Stimulated activated CD4-positive, alpha-beta T cell treated with anti-CD3 and anti-CD28 coated beads, TNF-alpha, amount 100 ng/mL, for 48 hours (primary cell): ENCODE measurements at places on chromosomes 2 and 18.

DNA sequence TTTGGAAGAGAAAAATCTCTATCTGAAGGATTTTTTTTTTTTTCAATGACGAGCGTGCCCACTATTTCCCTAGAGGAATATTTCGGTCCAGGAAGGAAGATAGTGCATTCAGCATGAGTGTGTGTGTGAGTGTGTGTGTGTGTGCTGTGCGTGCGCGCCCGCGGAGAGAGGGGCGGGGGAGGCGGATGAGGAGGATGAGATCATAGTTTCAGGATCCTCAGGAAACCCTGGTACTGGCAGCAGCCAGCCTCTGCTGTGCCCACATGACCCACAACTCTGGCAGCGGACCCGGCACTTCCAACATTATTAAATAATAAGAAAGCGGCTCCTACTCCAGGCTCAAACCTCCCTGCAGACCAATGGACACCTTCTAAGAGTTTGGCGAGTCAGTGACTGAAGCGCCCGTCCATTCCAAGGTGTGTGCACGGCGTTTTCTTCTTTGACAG lies 217.0 kb upstream of the DTNA start:
- DNase-seq, result no peak

- no peak for DNase-seq
These were observed 28.0 kb downstream of the DNER start for GRCh38 chr2:229686122-229686919.

GRCh38 chr2:221517696-221518151 lies 54.4 kb downstream of the EPHA4 start:
- peak; percentile 33 for DNase-seq

GRCh38 chr2:207143215-207144172 lies 22.3 kb downstream of the KLF7 start:
- no peak for DNase-seq

GRCh38 chr2:224669449-224669848 lies 46.7 kb downstream of the CCDC195 start:
- DNase-seq, result no peak

GRCh38 chr2:147076634-147077033 lies 768.2 kb upstream of the ACVR2A start:
- DNase-seq, result no peak

- no peak for DNase-seq
These were observed 256.9 kb upstream of the DDX18 start for GRCh38 chr2:117557626-117558025.

DNA sequence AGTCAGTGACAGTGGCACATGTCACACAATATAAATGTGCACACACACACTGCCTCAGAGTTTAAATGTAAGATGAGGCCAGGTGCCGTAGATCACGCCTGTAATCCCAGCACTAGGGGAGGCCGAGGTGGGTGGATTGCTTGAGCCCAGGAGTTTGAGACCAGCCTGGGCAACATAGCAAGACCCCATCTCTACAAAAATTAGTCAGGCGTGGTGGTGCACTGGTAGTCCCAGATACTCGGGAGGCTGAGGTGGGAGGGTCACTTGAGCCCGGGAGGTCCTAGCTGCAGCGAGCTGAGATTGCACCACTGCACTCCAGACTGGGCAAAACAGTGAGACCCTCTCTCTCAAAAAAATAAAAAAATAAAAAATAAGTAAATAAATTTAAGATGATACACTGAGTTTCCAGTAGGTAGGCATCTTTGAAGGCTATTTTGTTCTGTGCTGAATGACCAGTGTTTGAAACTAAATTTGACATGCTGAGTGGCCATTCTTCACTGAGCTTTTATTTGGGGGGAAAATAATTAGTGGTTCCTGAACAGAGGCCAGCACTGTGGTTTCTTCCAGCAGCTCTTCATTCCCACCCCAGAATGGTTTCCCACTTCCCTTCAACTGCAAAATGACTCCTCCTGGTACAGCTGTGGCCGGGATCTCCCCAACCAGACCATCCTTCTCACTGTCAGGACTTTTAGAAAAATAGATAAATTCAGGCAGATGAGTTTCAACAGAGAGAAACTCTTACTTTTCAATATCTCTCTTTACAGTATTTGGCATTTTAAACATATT lies 44.9 kb downstream of the PSMG2 start:
- no peak for DNase-seq

DNA sequence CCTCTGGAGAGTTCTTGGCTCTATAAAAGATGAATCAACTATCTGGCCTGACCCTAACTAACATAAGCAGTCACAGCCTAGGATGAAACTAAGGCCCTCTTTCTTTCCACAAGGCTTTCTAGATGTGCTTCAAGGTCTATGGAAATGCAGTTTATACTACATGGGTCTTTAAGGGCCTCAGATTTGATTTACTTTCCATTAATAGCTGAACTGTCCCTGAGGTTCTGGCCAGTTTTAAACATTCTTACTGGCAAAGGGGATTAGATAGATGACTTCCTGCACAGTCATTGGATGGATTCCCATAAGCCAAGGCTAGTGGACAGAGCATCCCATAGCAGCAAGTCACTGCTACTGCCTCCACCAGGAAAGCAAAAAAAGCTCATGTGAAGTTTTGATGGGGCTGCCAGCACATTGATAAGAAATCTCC lies 38.1 kb upstream of the LCLAT1 start:
- DNase-seq, result no peak

- DNase-seq, result no peak
These were observed 287.9 kb downstream of the PTPRM start for GRCh38 chr18:7855028-7855427.

GRCh38 chr18:39886136-39886535 lies 2068.9 kb upstream of the PIK3C3 start:
- no peak for DNase-seq

DNA sequence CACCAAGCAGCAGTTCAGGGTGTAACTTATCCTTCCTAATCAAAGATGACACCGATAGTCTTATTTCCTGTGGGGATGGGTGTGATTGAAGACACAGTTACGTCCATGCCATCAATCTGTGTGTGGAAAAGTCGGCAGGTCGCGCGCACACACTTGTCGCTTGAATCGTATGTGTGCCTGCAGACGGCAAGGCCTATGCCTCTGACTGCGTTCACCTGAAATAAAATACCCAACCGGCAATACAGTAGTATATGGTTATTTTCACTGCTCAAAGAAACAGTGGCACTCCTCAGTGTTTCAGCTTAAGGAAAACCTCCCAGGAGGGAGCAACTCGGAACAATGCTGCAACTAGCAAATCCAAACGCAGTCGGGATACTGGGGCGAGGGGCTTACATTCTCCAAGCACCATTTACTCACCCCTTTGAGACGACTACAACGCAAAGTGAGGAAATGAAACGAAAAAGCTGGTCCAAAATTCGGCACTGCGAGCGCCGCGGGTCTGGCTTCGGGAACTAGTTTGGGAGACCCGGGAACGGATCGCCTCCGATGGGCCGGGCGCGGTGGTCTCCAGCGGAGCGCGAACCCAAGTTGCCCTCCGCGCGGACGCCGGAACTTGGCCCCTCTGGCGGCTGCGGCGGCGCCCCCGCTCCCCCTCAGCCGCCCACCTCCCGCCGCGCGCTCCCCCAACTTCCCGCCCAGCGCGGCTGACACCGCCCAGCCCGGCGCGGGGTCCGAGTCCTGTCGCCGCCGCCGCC lies 675 bp downstream of the PRKD3 start:
- no peak for DNase-seq

GRCh38 chr2:58032764-58033080 lies 13.9 kb upstream of the VRK2 start:
- no peak for DNase-seq

DNA sequence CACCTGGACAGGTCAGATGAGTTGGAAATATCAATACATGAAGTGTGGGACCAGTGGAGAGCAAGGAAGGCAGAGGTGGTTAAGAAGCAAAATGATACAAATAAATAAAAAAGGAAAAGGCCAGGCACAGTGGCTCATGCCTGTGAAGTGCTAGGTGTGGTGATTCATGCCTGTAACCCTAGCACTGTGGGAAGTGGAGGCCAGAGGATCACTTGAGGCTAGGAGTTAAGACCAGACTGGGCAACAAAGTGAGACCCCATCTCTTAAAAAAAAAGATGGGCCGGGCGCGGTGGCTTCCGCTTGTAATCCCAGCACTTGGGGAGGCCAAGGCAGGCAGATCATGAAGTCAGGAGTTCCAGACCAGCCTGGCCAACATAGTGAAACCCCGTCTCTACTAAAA lies 2.9 kb downstream of the STON1 start:
- DNase-seq, result no peak

GRCh38 chr2:219218217-219218731 lies 484 bp downstream of the ABCB6 start:
- DNase-seq, result no peak

- no peak for DNase-seq
These were observed 196.4 kb upstream of the PXDN start for GRCh38 chr2:1940679-1941078.

- no peak for DNase-seq
These were observed 43.6 kb upstream of the INHBB start for GRCh38 chr2:120302301-120302700.

GRCh38 chr2:42965196-42965595 lies 172.8 kb upstream of the HAAO start:
- no peak for DNase-seq

DNA sequence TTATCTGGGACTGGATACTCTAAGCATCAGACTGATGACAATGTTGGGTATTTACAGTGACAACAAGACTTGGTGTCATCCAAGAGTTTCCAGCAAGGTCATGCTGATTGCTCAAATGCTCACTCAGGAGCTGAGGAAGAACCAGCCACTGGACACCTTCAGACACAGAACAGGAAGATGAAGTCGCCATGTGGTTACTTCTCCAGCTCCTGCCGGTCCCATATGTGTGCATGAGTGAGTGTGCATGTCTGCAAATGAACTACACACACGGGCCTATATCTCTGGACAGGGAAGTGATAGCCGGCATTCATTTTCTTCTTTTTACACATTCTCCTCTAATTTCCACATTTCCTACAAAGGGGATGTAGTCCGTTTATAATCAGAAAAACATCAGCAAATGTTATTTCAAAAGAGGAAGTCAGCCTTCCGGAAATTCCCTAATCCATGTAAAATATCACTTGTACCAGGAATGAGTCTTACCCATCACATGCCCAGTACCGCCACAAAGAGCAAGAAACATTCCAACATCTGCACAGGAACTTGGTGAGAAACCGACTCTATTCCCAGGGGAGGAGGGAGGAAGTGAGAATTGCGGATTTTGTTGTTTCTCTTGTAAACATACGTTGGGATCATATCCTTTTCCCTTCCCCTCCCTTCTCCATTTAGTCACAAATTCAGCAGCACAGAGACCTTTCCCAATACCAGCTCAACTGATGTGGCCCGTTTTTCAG lies 10.8 kb downstream of the RFX8 start:
- DNase-seq, result no peak

DNA sequence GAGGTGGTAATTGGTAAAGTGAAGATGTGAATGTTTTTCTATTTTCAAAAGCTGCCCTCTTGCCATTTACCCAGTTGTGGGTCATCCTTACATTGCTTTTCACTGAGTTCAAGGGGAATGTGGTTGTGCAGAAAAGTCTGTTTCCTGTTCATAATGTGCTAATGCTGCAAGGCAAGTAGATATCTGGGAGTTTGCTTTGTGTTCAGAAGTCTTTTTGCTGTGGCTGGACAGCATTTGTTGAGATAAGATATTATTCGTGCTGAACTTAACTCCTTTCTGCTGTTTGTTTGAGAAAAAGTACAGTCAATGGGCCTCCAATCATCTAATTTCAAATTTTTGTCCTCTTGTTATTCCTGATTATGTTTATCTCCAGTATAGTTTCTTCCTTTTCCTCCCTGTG lies 263.2 kb downstream of the LTBP1 start:
- DNase-seq, result no peak

GRCh38 chr2:118006326-118006725 lies 7.5 kb downstream of the CCDC93 start:
- DNase-seq, result no peak

DNA sequence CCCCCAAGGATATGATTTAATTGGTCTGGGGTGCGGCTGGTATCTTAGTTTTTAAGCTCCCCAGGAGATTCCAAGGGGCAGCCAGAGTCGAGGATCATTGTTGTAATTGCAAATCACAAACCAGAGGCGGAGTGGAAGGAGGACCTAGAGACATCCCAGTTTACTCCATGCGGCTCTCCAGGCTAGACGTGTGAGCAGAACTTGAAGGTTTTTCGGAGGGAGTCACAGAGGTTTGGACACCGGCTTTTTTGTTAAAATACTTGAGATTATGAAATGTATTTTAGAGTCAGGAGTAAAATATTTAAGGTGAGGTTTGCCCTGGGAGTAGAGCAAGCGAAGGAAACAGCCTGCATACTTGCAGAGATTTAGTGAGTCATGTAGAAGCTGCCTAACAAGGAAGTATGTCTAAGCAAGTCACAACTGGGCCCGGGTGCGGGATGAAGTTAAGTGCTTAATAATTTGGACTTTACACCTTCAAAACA lies 39.5 kb downstream of the TGOLN2 start:
- DNase-seq, result no peak

GRCh38 chr18:74905247-74905646 lies 303.7 kb downstream of the PTGR3 start:
- no peak for DNase-seq

- no peak for DNase-seq
These were observed 279.7 kb downstream of the KCNJ3 start for GRCh38 chr2:154978244-154978643.

DNA sequence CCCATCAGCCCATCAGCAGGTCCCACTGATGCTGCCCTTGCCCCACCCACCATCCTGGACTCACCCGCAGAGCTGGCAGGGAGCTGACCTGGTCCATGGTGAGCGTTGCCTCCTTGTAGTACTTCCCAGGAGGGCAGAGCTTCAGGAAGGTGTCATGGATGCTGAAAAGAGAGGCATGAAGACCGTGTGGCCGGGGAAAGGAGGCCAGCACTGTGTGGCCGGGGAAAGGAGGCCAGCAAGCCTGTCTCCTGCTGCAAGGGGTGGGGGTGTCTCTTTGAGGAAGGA lies 11.9 kb downstream of the CIB4 start:
- DNase-seq, result no peak

DNA sequence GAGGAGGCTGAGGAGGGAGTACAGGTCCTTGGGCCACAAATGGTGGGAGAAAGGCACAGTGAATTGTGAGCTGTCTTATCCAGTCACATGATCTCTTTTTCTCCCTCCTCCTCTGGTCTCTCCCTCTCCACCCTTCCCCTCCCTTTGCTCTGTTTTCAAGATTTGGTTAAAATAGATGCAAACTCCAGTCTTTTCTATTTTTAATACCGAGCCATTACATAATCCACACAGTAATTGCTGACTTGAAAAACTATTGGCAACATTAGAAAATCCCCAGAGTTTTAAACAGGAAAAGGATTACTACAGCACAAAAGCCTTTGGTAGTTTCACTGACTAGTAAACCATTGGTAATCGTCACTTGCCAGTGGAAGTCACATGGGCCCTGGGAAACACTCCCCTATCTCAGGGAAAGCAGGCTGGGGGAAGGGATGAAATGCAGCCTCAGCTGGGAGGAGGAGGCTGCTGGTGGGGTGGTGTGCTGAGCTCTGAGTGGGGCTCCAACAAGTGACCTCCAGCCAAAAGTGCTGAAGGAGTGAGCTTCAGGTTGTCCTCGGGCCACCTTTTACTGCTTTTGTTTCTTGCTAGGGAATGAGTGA lies 57.4 kb upstream of the PCBP1 start:
- DNase-seq, result no peak

GRCh38 chr2:111134055-111134454 lies 13.3 kb downstream of the BCL2L11 start:
- no peak for DNase-seq

GRCh38 chr18:75003764-75004690 lies 204.9 kb downstream of the PTGR3 start:
- DNase-seq, result no peak

- no peak for DNase-seq
These were observed 184.5 kb downstream of the FAM210A start for GRCh38 chr18:13541621-13542519.

- no peak for DNase-seq
These were observed 746.1 kb downstream of the LRP1B start for GRCh38 chr2:141384676-141385075.

- DNase-seq, result no peak
These were observed 150.1 kb downstream of the ARHGAP28 start for GRCh38 chr18:6879508-6880195.
